ENCODE measurements at places on chromosomes 4 and X.

DNA sequence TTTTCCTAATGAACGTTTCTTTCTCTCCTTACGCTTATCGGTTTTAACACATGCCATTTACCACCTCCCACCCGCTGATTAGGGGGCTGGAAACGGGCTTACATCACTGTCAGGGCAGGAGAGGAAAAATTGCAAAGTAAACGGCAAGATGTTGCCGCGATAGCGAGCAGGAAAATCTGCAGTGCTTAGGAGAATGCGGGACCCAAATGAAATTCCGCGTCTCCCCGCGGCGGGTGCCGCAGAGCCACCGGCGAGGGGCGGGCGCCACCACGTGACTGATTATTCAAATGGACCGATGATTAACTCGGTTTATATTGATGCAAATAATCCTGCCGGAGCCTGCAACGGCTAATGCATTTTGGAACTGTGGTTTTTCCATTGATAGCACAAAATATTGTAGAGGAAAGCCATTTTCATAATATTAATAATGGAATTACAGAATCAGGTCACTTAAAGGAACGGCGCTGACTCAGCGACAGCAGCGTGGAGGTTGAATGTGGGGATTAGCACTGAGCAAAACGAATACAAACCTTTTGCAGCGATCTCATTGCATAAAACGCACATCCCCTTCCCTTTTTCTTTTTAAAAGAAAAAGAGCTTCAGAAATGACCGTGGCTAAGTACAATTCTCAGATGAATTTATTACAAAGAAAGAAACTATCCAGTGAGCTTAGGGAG is 224.2 kb downstream of the STIM2 start:
- DNase-seq: peak; percentile 60

- no peak for DNase-seq
Measured at GRCh38 chrX:15911734-15912550, 57.3 kb upstream of the AP1S2 start.

DNA sequence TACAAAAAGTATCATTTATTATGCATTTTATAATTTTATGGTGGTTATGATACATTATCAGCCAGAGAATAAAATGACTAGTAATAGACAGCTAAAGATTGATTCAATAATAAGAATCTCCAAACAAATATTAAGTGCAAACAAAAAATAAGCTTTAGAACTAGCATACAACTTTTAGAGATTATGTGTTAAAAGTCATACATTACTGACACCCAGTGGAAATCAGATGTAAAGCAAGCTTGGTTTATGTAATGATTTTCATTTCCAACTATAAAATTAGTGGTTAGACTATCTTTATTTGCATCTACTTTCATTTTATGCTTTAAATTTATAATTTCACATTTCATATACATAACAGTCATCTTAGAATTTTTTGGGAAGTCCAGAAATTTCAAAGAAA is 57.7 kb downstream of the IL13RA2 start:
- no peak for DNase-seq

GRCh38 chr4:106698621-106699195 is 330.1 kb upstream of the GIMD1 start:
- no peak for DNase-seq

- DNase-seq: no peak
Measured at GRCh38 chrX:13894888-13895565, 78.1 kb upstream of the GPM6B start.

GRCh38 chrX:44265559-44265958 is 77.9 kb downstream of the EFHC2 start:
- DNase-seq: no peak

DNA sequence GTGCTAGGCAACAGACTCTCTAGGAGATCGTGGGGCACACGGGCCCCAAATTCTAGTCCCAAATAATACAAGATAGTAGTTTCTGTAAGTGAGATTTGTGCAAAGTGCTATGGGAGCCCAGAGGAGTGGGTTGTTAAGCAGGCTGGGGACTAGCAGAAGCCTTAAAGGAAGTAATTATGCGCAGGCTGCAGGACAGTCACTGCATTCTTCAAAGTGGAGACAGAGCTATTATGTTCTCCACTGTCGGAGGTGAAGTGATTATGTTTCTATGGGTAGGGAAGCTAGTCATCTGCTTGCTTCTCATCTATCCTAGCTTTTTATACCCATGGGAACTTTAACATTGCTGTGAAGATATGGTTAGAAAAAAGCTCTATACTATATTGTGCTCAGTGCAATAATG is 154.2 kb downstream of the CPE start:
- DNase-seq: no peak

DNA sequence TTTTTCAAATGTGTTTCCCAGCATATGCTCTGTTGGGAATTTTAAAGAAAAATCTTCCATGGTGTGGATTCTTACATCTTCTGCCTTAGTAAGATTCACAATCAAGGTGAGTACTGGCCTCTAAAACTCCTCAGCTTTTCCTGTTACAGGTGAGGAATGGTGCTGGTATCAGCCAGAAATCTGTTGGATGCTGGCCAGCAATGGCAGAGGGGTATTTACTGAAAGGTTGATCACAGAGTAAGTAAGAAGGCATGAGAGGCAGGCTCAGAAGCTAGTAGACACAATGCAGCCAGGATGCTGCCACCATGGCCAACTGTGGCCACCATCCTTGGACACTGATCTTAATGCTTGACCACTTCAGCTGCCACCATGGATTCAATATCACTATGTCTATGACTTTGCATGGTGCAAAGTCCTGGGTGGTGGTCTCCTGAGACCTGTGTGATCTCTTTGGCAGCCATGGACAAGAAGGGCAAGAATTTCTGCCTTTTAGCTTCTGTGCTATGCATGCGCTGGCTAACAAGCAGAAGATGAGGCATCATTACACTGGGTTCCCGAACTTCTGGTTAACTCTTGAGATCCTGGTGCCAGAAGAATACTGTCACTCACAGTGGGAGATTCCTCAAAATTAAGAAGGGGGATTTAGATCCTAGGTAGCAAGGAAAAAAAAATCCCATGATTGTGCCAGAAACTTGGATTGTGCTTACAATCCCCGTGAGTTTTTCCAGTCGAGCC is 60.2 kb downstream of the CHRNA9 start:
- no peak for DNase-seq

DNA sequence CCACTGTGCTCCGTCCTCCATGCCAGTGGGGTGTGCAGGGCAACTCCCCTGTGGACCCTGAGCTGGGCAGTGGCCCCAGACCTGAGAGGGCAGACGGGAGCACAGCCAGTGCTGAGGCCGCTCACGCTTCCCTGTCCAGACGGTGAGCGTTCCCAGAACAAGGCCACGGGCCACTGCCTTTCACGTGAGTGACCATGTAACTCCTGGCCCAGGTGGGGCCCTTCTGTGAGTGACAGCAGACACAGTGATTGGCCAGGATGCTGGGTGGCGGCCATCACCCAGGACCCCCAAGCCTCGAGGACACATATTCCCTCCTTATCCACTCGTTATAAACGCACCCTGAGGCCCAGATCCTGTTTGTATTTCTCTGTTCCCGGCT is 10.5 kb downstream of the NSG1 start:
- no peak for DNase-seq

- DNase-seq: no peak
Measured at GRCh38 chrX:15507005-15507404, 6.4 kb downstream of the BMX start.

GRCh38 chr4:87213421-87214075 is 6.9 kb downstream of the KLHL8 start:
- DNase-seq: peak; percentile 26

GRCh38 chr4:7463566-7464258 is 29.0 kb upstream of the PSAPL1 start:
- DNase-seq: no peak

DNA sequence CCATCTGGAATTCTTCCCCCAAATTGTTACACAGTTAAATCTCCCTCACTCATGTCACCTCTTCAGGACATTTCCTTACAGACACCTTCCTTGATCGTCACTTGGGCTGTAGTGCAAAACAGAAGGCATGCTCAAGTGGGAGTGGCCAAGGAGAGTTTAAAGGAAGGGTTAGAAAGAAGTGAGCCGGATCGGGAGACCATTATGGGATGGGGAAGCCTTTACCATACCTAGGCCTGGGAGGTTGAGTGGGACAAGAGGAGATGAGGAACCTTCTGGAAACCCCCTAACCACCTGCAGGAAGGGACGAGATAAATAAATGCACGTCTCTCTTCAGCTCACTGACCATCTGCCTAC is 102.7 kb downstream of the UCHL1 start:
- no peak for DNase-seq

GRCh38 chrX:45885931-45886330 is 659.3 kb downstream of the ZNF674 start:
- DNase-seq: no peak

DNA sequence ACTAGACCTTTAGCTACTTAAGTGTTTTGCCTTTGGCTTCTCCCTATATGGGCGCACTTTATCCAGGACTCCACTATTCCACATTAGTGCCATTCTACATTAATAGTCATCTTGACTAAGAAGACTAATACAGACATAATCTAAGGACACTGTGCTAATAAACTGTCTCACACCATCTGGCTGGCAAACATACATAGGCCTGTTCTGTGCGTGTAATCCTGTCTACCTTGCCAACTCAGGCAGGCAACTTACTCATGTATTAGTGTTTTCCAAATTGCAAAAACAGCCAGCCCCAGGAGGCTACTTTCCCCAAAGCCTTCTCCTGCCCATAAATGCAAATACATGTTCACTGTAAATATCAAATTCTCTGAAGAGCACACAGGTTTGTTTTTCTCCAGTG is 587.3 kb downstream of the TMA16 start:
- DNase-seq: no peak

- DNase-seq: no peak
Measured at GRCh38 chr4:152255437-152255836, 280.5 kb downstream of the FBXW7 start.

- no peak for DNase-seq
Measured at GRCh38 chrX:28880136-28880535, 292.9 kb downstream of the IL1RAPL1 start.

- DNase-seq: no peak
Measured at GRCh38 chrX:70445951-70446350, 1.3 kb downstream of the DLG3 start.

DNA sequence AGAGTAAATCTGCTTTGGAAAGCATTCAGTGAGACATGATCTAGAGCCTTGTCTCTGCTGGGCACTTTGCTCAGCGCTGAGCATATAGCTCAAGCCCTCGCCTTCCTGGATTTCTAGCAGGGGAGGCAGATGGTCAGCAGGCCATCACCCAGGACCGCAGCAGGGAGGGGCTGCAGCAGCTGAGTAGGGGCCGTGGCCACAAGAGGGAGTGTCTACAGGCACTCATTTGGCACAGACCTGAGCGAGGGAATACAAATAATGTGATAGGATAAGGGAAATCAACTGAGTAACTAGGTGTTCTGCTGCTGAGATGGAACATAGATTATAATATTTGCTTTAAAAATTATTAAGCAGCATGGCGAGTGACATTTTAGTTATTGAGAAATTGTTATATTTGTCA is 30.2 kb downstream of the OFD1 start:
- no peak for DNase-seq

DNA sequence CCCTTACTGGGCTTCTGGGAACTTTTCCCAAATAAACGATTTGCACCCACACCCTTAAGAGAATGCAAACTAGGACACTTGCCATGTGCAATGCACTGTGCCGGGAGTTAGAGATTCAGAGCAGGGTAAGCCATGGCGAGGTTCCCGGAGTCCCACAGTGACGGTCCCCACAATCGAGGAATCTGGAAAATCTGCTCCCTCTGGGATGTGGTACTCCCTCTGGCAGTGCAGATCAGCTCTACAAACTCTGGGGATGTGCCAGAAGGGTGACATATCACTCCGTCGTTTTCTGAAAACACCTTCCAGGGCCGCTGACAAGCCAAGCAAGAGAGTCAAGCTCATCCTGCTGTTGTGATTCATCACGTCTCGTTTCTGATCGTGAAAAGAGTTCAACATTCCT is 537.5 kb downstream of the BCOR start:
- no peak for DNase-seq

- no peak for DNase-seq
Measured at GRCh38 chr4:38411092-38411491, 252.9 kb upstream of the KLF3 start.

- DNase-seq: no peak
Measured at GRCh38 chrX:2989565-2989964, 16.8 kb upstream of the ARSH start.

DNA sequence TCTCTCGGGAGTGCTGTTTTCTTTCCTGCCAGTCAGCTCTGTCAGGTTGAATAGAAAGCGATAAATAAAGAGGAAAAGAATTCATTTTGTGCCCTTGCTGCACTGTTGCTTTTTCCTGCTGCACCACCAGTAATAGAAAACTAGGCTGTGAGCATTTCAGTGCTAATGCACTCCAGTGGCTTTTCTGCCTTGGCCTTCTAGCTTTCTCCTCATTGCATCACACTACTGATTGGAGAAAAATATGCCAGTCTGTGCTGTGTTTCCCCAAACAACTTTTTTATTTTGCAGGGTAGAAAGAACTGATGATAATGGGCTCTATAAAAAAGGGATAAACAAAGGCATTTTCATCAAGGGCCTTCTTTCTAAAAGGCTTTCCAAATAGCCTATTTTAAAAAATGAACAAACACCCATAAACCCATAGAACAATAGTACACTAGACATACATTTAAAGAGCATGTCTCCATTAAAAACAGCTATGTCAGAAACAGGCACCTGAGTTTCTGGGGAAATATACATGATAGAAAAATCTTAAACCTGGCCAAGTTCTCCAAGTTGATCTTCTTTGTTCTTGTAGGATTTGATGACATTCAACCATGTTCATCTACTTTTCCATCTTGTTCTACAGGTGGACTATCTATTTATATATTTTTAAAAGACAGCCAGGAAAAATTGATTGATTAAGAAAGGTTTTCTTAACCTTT is 86.3 kb downstream of the GPRIN3 start:
- DNase-seq: peak; percentile 62

DNA sequence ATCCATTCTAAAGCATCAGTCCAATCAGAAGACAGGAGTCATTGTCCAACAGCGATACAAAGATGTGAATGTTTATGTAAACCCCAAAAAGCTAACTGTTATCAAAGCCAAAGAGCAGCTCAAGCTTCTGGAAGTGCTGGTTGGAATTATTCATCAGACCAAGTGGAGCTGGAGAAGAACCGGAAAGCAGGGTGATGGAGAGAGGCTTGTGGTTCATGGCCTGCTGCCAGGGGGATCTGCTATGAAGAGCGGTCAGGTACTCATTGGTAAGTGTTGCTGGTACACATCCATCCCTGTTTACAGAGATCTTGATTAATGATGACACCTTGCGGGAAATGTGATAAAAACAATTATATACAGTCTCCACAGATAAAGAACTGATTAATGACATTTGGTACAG is 11.0 kb downstream of the INTU start:
- DNase-seq: no peak

DNA sequence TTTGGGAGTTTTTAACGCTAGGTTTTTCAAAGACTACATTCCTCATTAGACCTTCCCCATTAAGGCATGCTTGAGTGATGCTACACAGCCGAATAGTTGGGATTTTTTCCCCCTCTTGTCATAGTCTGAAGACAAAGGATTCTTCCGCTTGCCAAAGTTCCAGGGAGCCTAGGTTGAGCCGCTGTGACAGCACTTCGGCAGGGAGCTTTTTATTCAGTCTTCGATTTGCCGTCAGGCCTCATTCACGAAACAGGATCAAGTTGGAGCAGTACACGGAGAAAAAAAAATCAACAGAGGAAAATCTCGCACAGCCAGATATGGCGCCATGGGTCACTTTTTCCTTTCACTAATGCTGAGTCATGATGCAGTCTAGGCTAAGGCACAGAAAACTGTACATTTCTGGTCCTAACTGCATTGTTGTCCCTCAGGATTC is 24.3 kb downstream of the SHROOM3 start:
- DNase-seq: no peak

Measured in erythroblast (primary cell).